HT1080 (cell line): ENCODE measurements at places on chromosomes 11 and 22.

DNA sequence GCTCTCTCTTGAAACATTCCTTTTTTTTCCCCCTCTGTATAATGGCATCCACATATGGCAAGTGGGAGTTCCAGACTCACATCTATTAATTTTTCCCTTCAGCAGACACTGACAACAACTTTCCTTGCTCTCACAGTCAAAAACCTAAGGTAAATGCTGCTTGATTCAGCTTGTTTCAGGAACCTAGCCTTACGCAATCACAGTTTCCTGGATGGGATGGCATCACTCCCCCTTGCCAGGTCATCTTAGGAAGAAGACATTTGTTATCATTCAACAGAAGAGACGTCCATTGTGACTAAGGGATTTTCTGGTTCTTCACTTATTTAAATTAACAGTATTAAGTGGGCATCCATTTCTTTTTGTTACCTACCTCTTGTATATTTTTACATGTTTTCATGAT is 112.0 kb upstream of the PDGFD start:
- DNase-seq, result peak; percentile 51

GRCh38 chr11:104198576-104198975 is 34.6 kb upstream of the PDGFD start:
- DNase-seq, result no peak

DNA sequence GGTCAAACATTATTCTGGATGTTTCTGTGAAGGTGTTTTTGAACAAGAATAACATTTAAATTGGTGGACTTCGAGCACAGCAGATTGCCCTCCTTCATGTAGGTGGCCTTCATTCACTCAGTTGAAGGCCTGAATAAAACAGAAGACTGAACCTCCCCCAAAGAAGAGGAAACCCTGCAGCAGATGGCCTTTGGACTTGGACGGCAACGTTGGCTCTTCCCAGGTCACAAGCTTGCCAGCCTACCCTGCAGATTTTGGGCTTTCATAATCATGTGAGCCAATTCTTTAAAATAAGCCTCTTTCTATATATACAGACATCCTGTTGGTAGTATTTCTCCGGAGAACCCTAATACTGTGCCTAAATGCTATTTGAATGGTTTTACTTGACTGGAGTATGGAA is 432.2 kb upstream of the NARS2 start:
- DNase-seq, result no peak

DNA sequence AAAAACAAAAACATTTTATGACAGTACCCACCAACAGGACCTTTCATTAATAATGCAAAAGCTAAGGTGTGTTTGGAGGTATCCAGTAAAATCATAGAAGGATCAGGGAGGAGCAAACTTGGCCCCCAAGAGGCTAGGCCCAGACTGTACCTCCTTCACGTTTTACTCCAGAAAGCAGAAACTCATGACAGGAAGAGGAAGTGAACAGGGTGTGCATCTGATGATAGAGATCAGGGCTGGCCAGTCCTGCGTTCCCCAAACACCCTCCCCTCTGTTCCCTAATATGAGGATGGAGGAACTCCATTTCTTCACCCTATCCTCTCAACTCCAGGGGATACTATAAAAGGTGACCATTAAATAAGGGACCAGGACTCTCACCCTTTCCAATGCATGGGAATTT is 10.2 kb upstream of the MS4A12 start:
- DNase-seq, result no peak

GRCh38 chr11:95585069-95585751 is 204.4 kb downstream of the FAM76B start:
- no peak for DNase-seq

DNA sequence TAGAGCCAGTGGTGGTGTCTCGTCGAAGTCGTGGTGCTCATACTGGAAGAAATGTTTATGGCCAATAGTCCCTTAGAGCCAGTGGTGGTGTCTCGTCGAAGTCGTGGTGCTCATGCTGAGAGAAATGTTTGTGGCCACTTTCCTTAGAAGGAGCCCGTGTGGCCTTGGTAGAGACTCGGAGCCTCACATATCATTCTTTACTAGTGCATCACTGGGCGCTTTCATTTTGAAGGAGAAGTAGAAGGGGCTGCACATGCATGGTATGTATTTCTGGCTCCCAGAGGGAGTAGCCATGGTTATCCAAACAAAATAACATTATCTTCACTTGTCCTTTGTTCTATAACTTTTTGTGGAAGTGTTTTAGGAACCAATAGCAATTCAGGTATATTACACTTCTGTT is 69.5 kb downstream of the JAM3 start:
- DNase-seq, result no peak

- no peak for DNase-seq
These were observed 345.0 kb upstream of the CCDC179 start for GRCh38 chr11:23205156-23205871.

DNA sequence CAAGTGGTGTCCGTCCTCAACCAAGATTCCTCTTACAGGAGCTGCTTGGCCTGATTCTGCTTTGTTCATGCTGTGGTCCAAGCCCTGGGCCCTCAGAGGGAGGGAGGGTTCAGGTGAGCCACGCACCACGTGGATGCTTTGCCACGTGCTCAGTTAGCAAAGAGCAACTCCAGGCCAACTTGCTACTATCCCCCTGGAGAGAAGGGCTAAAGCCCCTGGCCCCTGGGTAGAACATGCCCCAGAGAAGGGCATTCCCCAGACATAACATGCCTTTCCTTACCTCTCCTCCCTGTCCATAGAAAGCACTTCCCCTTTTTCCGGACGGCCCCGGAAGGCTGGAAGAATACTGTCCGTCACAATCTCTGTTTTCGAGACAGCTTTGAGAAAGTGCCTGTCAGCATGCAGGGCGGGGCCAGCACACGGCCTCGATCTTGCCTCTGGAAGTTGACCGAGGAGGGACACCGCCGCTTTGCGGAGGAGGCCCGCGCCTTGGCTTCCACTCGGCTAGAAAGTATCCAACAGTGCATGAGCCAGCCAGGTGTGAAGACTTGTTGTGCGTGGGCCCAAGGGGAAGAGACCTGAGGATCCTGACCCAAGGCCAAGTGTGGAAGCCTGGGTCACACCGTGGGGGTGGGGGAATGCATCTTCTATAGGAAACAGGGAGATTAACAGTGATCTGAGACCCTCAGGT is 8.8 kb downstream of the FOXR1 start:
- no peak for DNase-seq

- no peak for DNase-seq
These were observed 5.5 kb downstream of the PHRF1 start for GRCh38 chr11:581752-582151.

DNA sequence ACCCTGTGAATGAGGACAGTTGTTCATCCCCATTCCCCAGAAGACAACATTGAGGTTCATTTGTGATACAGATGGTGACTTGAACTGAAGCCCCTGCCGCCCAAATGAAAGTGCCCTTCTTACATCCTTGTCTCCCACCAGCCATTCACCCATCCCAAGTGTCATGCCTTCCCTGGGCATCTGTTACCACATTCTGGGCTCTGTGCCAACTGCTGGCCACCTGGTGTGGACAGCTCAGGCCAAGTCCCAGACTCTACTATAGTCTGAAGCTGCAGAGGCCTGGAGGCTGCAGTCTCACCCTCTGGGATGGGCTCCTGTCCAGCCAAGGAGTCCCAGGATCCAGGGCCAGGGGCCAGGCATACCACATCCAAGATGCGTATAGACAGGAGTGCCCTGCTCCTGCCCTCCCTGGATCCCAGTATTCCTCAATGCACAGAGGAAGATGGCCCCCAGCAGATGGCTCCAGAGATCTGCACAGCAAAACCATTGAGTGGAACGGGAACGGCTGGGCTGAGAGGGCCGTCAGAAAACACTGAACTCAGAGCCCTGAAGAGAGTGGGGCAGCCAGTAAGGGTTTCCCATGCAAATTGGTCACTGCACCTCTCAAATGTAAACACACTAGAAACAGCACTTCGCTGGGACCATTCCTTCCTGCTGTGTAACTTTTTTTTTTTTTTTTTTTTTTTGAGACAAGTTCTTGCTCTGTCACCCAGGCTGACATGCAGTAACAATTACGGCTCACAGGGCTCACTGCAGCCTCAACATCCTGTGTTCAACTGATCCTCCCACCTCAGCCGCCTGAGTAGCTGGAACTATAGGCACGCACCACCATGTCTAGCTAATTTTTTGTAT is 22.8 kb downstream of the ARRB1 start:
- peak; percentile 85 for DNase-seq

GRCh38 chr11:126624506-126624905 is 269.0 kb downstream of the ST3GAL4 start:
- no peak for DNase-seq

GRCh38 chr22:32518381-32518780 is 43.8 kb downstream of the FBXO7 start:
- no peak for DNase-seq

- DNase-seq, result no peak
These were observed 688 bp downstream of the SERPING1 start for GRCh38 chr11:57597916-57598830.

GRCh38 chr11:36364551-36365325 is 68.7 kb downstream of the PRR5L start:
- peak; percentile 44 for DNase-seq

GRCh38 chr11:44885919-44886789 is 64.5 kb downstream of the TP53I11 start:
- DNase-seq, result no peak

GRCh38 chr11:75425422-75425821 is 7.6 kb downstream of the KLHL35 start:
- DNase-seq, result no peak

DNA sequence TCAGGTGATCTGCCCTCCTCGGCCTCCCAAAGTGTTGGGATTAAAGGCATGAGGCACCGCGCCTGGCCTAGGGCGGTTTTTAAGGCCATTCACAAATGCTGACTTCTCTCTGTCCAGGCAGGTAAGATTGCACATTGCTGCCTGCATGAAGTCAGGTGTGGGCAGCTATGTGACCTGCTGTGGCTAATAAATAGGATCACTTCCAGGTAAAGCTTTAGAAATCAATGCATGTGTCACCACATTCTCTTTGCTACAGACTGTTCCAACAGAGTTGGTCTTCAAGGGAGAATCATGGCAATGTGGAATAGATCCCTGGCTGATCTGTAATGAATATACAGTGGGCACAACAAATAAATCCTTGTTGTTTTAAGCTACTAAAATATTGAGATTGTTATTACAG is 260.3 kb upstream of the PITPNB start:
- no peak for DNase-seq

GRCh38 chr11:62652161-62653006 is 718 bp downstream of the INTS5 start:
- no peak for DNase-seq

GRCh38 chr11:128707681-128708080 is 13.8 kb downstream of the FLI1 start:
- DNase-seq, result peak; percentile 55

DNA sequence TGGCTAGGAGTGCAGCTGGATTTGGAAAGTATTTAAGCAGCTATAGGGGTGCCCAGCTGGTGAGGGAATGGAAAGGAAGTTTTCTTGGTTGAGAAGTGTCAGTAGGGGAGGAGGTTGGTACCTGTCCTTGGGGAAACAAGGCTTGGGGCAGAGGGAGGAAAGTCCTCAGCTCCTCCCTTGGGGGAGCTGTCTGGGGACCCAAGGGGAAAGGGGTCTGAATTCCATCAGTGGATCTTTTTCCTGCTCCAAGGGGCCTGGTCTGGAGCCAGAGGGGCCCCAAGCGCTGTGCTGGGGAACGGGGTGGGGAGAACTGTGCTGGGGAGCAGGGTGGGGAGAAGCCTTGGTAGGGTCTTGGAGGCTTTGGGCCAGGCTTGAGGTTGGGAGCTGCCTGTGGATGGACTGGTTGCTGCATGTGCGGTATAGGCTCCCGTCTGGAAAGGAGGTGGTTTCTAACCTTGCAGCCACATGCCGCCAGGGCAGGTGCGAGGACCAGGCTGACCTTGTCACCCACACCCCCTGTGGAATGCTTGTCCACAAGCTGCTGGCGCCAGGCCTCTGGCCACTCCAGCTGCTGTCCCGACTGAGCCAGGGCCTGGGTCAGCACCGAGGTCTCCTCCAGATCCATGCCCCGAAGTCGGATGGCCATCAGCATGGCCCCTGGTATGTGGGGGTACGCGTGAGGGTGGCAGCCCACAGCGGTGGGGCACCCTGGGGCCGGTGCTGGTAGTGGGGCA is 963 bp downstream of the TYMP start:
- no peak for DNase-seq

GRCh38 chr11:19441752-19442553 is 201.2 kb upstream of the E2F8 start:
- DNase-seq, result peak; percentile 97

GRCh38 chr11:128632141-128632791 is 44.9 kb upstream of the ETS1 start:
- DNase-seq, result peak; percentile 48

DNA sequence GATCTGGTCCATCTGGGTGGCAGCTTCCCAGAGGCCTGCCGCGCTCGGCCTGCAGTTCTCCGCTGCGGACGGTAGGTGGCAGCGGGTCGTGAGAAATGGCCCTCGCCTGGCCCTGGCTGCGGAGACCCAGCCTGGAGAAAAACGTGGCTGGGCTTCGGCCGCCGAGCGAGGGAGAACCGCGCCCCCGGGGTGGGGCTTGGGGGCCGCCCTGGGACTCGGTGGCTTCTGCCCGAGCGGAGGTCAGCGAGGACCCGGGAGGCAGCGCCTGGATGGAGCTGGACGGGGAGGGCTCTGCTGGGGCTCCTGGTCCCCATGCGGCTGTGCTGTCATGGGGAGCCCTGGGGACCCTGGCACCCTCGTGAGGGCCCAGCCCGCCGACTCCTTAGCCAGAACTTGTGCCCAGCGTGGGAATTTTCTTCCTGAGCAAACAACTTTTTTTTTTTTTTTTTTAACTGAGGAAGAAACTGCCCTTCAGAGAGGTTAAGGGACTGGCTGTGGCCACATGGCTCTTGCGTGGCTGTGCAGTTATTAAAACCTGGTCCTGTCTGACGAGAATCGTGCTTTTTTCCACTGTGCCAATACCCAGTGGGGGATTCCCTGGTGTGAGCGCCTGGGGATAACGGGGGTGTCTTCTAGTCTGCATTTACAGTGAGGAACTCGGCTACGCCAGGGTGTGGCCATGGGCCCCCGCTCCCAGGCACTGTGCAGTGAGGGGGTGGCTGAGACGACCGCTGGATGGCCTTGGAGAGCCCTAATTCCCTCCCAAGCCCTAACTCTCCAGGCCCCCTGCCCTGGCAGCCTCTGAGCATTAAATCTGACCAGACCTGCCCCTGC is 535.6 kb downstream of the INSC start:
- DNase-seq, result peak; percentile 92

DNA sequence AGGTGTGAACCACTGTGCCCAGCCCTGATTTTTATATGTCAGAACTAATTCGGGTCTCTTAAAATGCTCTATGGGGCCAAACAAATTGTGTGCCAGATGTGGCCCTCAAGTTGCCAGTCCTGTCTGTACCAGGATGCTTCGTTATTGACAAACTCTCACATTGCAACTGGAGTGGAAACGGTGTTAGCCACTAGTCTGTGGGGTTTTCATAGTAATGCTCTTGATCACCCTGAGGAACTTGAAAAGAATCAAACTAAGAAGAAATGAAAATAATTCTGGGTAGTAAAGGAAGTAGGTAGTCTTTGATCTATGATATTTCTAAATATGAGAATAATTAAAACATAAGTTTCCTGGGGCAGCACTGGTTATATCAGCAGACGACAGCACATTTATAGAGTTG is 67.3 kb upstream of the ADSL start:
- DNase-seq, result no peak
